ENCODE measurements at places on chromosomes 2 and 18. TPM values are rescaled to one million over a fixed set of nuclear protein-coding genes. Genes with fewer than 3 reads are reported as not detected.

CACNB4 gene
- 132 TPM for total RNA-seq

YIPF4 gene
- total RNA-seq, result 41.3 TPM

SIGLEC15 gene
- total RNA-seq, result not detected

FAM124B gene
- total RNA-seq, result 6.9 TPM

UGT1A10 gene
- not detected for total RNA-seq

SH2D6 gene
- total RNA-seq, result 0.94 TPM

SULT1C2 gene
- 0.31 TPM for total RNA-seq

TACR1 gene
- 0.94 TPM for total RNA-seq

SERPINB12 gene
- total RNA-seq, result not detected

FAM161A gene
- total RNA-seq, result 29.1 TPM

VIL1 gene
- not detected for total RNA-seq

ZNF513 gene
- total RNA-seq, result 12.8 TPM

KCNG2 gene
- total RNA-seq, result 0.31 TPM

GKN2 gene
- total RNA-seq, result not detected

RAB6C gene
- total RNA-seq, result 0.63 TPM

ABCG5 gene
- total RNA-seq, result not detected

LOXHD1 gene
- 0.31 TPM for total RNA-seq

IHH gene
- total RNA-seq, result not detected

POTEI gene
- 0.31 TPM for total RNA-seq

QPCT gene
- 10.3 TPM for total RNA-seq

AGXT gene
- not detected for total RNA-seq

KCNJ13 gene
- total RNA-seq, result 3.8 TPM

HPCAL1 gene
- 23.5 TPM for total RNA-seq

COLEC12 gene
- 5.0 TPM for total RNA-seq

MEP1B gene
- total RNA-seq, result not detected

DNAH6 gene
- 10.6 TPM for total RNA-seq

KRTCAP3 gene
- total RNA-seq, result not detected

MALL gene
- 1.3 TPM for total RNA-seq

LIMS3 gene
- total RNA-seq, result 2.5 TPM

CMPK2 gene
- total RNA-seq, result 8.1 TPM

TMEM17 gene
- 1.9 TPM for total RNA-seq

CXCR4 gene
- total RNA-seq, result 77.3 TPM

DCC gene
- 24.1 TPM for total RNA-seq

DCDC2C gene
- total RNA-seq, result 1.6 TPM

GBX2 gene
- not detected for total RNA-seq

ODC1 gene
- total RNA-seq, result 142 TPM

NYAP2 gene
- total RNA-seq, result 21.9 TPM

FEV gene
- not detected for total RNA-seq

BCL11A gene
- total RNA-seq, result 313 TPM

GPBAR1 gene
- total RNA-seq, result not detected

IL1F10 gene
- not detected for total RNA-seq

CRYGD gene
- not detected for total RNA-seq

TRIM54 gene
- not detected for total RNA-seq

RTN4 gene
- 648 TPM for total RNA-seq

PLEK gene
- 0.94 TPM for total RNA-seq

SH3BP4 gene
- 14.4 TPM for total RNA-seq

TET3 gene
- 35.7 TPM for total RNA-seq

RAB27B gene
- 17.2 TPM for total RNA-seq

IL1RL1 gene
- not detected for total RNA-seq

CCDC141 gene
- total RNA-seq, result 3.4 TPM

UGT1A9 gene
- not detected for total RNA-seq

IMPACT gene
- total RNA-seq, result 20.3 TPM

LIMS2 gene
- 2.5 TPM for total RNA-seq

RGPD3 gene
- 1.3 TPM for total RNA-seq

LRRC30 gene
- not detected for total RNA-seq

MROH2A gene
- not detected for total RNA-seq

MC4R gene
- 1.3 TPM for total RNA-seq

SP9 gene
- 20.0 TPM for total RNA-seq

All from parietal lobe (tissue), 2 donors.